A549 treated with RU486 at 1 μM for 4 hours (cell line): ENCODE measurements at places on chromosomes 6 and 20. TPM values are rescaled to one million over a fixed set of nuclear protein-coding genes. Genes with fewer than 3 reads are reported as not detected.

Gene MUC21
- not detected in 5 replicates for total RNA-seq

Gene BCLAF1
- 70.7 to 99.8 TPM (median 73.2 TPM) in 5 replicates for total RNA-seq

Gene B3GALT4
- total RNA-seq: 0.30 to 0.75 TPM (median 0.53 TPM) in 5 replicates

Gene SNX21
- 9.4 to 12.4 TPM (median 10.7 TPM) in 5 replicates for total RNA-seq

Gene PIM1
- 12.1 to 24.2 TPM (median 20.4 TPM) in 5 replicates for total RNA-seq

Gene ABHD16B
- total RNA-seq: not detected in 5 replicates

Gene ARFGAP1
- total RNA-seq: 57.3 to 98.5 TPM (median 82.3 TPM) in 5 replicates

Gene ULBP3
- 3.4 to 4.2 TPM (median 3.8 TPM) in 5 replicates for total RNA-seq

Gene PRL
- total RNA-seq: not detected in 5 replicates

Gene RFX6
- not detected in 5 replicates for total RNA-seq

Gene CPXM1
- not detected in 5 replicates for total RNA-seq

Gene EPHA7
- 0.03 to 0.18 TPM (median 0.07 TPM) in 5 replicates for total RNA-seq

Gene CLPSL2
- 0.50 to 1.4 TPM (median 1.3 TPM) in 4 of 5 replicates, not detected in the other for total RNA-seq

Gene LAMP5
- total RNA-seq: 0.05 TPM in 1 of 5 replicates, not detected in the others

Gene HLA-DQA2
- not detected in 5 replicates for total RNA-seq

Gene CDH26
- total RNA-seq: 0.10 to 0.53 TPM (median 0.23 TPM) in 4 of 5 replicates, not detected in the other

Gene FAM110A
- 6.6 to 12.5 TPM (median 11.5 TPM) in 5 replicates for total RNA-seq

Gene MYL9
- total RNA-seq: 14.8 to 28.9 TPM (median 19.9 TPM) in 5 replicates

Gene EPPIN
- not detected in 5 replicates for total RNA-seq

Gene SPATS1
- total RNA-seq: not detected in 5 replicates

Gene TRDN
- total RNA-seq: not detected in 5 replicates

Gene ATAT1
- 5.0 to 6.1 TPM (median 5.8 TPM) in 5 replicates for total RNA-seq

Gene EEF1A2
- total RNA-seq: 134 to 157 TPM (median 155 TPM) in 5 replicates

Gene C20orf141
- total RNA-seq: 0.34 to 0.66 TPM (median 0.36 TPM) in 3 of 5 replicates, not detected in the others

Gene DEFB110
- not detected in 5 replicates for total RNA-seq

Gene MAS1
- total RNA-seq: not detected in 5 replicates

Gene CFAP61
- total RNA-seq: 0.16 to 0.92 TPM (median 0.47 TPM) in 4 of 5 replicates, not detected in the other

Gene GPX5
- total RNA-seq: not detected in 5 replicates

Gene ZBTB12
- 3.1 to 4.9 TPM (median 4.2 TPM) in 5 replicates for total RNA-seq

Gene FOXQ1
- total RNA-seq: 3.5 to 7.5 TPM (median 6.7 TPM) in 5 replicates

Gene WTAP
- 53.1 to 76.1 TPM (median 71.2 TPM) in 5 replicates for total RNA-seq
